Suppressor macrophage treated with lipopolysaccharide for 4 hours (primary cell): ENCODE measurements at places on chromosomes 12 and 14.

GRCh38 chr12:57836442-57837375 lies 9.8 kb downstream of the CTDSP2 start:
- DNase-seq: no peak

DNA sequence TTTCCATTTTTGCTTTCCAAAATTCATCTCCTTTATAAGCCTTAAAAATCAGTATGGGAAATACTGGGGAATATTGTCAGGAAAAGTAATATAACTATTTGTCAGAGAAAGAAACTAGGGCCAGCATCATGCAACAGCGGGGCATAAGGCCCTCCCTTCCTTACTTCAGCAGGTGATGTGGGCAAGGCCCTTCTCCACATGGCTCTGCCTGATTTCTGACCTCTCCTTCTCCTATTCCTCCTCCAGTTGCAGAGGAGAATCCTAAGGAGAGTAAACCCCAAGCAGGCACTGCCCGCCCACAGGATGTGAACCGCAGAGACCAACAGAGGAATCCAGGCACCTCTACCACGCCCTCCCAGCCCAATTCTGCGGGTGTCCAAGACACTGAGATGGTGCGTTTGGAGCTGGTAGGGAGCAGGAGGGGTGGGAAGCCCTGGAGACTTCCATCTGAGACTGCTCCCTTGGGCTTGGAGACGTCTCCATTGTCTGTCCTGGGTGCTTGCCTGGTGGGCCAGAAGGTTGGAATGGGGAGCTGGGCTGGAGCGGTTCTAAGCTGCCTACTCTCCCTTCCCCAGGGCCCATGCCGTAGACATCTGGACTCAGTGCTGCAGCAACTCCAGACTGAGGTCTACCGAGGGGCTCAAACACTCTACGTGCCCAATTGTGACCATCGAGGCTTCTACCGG lies 2.7 kb upstream of the SOAT2 start:
- no peak for DNase-seq

DNA sequence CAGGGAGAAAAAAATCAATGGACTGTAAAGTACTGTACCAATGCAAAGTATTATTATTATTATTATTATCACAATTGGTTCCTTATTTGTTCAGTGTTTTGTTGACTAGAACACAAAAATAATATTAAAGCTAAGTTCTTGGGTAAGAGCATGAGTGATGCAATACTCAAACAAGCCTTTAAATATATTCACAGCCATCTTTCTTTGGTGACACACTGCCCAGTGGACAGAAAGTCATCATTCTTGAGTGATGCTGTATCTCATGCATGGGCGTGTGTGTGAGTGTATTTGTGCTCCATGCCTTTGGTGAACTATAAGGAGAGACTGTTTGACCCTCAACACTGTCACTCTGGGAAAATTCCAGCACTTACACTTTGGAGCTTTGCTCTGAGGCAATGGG lies 93.6 kb downstream of the KCNK10 start:
- peak; percentile 39 for DNase-seq

GRCh38 chr12:46300910-46301309 lies 32.1 kb upstream of the SLC38A1 start:
- peak; percentile 23 for DNase-seq

DNA sequence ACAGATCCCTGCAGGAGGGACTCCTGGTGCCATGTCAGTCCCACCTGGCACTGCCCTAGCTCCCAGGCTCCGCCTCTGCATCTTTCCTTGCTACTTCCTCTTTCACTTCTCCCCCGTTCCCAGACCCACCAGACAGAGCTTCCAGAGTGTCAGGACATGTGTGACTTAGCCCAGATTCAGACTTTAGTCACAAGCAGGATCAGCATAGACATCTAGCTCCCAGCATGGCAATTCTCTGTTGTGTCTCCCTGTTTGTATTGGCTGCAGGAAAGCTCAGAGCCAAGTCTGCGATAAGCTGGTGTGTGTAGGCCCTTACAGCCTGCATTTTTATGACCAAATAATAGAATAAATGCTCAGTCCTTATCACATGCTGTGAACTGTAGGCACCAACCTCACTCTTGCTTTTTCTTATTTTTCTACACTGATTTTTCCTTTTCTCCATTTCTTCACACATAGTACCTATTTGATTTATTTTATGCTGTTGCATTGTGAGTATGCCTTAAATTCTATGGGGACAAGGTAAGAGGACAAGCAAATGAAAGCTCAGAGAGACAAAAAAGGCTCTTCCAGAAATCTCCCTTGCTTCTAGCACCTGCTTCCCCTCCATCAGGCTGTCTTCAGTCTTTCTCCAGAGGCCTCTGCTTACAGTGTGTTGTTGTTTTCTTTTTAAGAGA lies 5.9 kb downstream of the DHRS2 start:
- DNase-seq: peak; percentile 40

DNA sequence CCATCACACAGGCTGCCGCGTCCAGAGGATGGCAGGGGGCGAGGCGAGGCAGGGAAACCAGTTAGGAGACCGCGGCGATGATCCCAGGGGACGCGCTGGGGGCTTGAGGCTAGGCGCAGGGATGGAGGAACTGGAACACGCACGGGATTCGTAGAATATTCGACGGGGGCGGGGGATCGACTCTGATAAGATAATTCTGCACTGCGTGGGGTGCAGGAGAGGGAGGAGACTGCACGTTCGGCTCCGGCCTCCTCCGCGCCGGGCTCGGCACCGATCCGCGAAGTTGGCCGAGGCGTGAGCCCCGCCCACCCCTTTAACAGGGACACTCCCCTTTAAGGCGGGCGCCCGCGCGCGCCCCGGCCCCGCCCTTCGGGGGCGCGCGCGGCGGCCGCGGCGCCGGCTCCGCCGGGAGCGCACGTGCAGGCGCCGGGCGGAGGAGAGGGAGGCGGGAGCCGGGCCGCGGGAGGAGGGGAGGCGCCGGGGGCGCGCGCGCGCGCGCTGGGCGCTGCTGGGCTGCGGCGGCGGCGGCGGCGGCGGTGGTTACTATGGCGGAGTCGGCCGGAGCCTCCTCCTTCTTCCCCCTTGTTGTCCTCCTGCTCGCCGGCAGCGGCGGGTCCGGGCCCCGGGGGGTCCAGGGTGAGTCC lies at the start of gene ACVR1B:
ACVR1B (plus strand) TSS at position 501 of the 644 bp plus-strand sequence; CDS start at position 546, 45 bp downstream.
- DNase-seq: peak; percentile 96

DNA sequence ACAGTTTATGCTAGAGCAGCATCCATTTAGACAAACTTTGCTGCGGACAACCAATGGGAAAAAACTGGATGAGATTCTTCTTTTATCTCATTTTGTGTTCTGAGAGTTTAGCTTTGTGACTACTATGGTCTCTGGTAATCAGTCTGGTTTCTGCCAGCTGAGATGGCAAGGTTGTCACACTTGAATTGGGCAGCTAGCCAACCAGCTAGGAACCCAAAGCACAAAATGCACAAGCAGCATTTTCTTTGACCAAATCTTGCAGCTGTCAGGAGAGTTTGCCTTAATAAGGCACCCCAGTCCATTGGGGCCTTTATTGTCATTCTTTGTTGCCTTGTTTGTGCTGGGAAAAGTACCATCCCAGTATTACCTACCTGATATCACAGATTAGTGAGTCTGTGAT lies 34.0 kb upstream of the ETV6 start:
- no peak for DNase-seq

DNA sequence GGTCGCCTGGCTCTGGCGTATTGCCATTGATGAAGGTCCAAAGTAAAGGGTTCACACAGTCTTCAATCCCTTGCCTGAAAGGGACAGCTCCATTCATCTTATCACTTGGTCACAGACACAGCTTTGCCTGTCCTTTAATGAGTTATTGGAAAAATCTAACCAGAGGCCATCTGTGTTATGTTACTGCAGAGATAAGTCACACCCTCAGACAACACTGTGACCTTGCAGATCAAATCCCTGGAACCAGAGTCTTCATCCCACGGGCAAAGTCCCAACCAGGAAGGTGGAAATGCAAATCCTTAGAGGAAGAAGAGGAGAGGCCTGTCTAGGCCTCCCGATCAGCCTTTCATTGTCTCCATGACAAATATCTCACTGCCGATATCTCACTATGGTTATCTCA lies 68.3 kb upstream of the SCN8A start:
- no peak for DNase-seq

DNA sequence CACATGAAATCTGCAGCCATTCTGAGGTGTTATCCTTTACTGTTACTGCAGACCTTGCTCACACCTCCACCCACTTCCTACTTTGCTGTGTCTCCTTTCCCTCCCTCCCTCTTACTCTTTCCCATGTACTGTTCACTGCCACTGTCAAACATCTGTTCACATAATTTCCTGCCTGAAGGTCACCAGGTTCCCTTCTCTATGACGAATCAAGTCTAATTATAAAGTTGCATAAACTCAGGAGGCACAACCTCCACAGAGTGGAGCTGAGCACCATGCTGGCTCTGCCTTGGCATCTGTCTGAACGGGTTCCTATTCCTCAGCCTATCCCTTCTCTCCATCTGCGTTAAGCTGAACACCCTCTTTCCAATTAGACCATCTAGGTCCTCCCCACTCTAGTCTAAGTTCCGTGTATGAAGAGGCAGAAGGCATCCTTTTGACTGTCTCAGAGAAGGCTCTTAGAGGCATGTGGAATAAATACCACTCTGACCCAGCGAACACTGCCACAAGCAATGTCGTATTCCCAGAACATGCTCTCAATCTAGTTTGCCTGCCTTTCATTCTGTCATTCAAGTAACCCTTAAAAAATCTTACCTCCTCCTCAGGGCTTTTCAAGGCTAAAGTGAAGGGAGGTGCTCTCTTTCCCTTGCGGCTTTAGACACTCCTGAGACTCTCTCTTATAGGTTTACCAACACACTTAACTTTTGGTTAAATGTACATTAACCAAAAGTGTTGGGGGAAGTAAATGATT lies 48.7 kb downstream of the ACADS start:
- DNase-seq: no peak
